Ovary (tissue), 10 donors: ENCODE measurements at places on chromosomes 7 and 10. TPM values are rescaled to one million over a fixed set of nuclear protein-coding genes. Genes with fewer than 3 reads are reported as not detected.
A peak's percentile ranks its signal among the peaks of the same experiment; 100 is the strongest.

GRCh38 chr10:116440330-116441030 is 12.8 kb downstream of the PNLIPRP3 start:
- no peak for DNase-seq

GRCh38 chr7:7176406-7177043 is 5.8 kb upstream of the C1GALT1 start:
- DNase-seq: no peak

DNA sequence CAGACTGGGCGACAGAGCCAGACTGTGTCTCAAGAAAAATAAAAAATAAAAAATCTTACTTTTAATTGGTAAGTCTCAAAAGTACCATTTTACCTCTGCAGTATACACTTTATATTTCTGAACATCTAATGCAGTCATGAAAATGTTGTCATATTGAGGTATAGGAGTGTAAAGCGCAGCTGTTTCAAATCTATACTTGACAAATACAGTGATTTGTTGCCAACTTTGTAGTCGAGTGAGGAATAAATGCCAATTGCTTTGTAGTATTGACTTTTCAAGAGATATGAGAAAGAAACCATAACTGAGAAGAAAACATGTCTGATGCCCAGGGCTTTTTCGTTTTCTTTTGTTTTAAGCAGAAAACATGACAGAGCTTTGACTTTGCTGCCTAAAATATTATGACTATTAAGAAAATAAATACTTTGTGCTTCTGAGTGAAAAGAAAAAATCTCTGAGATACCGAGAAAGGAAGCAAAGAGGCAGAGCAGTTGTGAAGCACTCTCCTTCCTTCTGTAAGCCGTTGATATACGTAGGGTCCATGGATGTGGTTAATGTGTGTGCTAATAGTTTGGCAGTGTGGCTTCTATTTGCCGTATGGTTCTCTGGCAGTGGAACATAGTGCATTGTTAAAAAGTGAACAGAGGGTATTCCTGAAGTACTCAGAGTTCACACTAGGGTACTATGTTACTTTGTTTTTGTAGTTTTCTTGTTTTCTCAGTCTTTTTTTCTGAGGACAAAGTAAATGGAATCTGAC is 38.2 kb downstream of the AVL9 start:
- DNase-seq: no peak

GRCh38 chr10:79412516-79412915 is 32.9 kb downstream of the ZCCHC24 start:
- peak; percentile 12 for DNase-seq

GRCh38 chr7:131653418-131654248 is 97.2 kb upstream of the PODXL start:
- DNase-seq: no peak

DNA sequence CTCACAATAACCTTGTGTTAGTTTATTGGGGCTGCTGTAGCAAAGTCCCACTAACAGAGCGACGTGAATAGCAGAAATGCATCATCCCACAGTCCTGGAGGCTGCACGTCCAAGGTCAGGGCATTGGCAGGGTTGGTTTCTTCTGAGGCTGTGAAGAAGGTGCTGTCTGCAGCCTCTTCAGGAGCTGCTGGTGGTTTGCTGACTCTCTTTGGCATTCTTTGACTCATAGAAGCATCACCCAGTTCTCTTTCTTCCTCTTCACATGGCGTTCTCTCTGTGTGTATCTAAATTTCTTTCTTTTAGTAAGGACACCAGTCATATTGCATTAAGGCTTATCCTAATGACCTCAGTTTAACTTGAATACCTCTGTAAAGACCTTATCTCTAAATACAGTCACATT is 428.4 kb upstream of the KLF6 start:
- no peak for DNase-seq

- no peak for DNase-seq
Observed at GRCh38 chr10:3249307-3249889, 76.8 kb upstream of the PITRM1 start.

- DNase-seq: no peak
Observed at GRCh38 chr10:62946278-62946677, 130.1 kb upstream of the EGR2 start.

- no peak for DNase-seq
Observed at GRCh38 chr10:34281661-34282582, 533.2 kb downstream of the PARD3 start.

DNA sequence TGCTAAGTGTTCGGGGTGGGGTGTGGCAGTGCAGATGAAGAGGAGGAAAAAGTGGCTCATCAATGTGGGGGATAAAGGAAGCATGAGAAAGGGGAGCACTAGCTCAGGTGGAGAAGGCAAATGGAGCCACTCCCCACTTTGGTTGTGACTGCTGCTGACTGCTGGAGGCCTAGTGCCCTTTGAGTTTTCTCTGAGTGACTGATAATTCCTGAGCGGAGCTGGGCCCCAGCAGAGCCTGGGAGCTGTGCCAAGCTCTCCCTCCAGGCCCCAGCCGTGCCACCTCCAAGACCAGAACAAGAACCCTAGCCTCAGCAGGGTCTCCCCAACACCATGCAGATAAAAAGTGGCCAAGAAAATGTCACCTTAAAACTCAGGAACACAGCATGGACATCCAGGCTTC is 9.7 kb upstream of the RASSF4 start:
- DNase-seq: peak; percentile 0

DNA sequence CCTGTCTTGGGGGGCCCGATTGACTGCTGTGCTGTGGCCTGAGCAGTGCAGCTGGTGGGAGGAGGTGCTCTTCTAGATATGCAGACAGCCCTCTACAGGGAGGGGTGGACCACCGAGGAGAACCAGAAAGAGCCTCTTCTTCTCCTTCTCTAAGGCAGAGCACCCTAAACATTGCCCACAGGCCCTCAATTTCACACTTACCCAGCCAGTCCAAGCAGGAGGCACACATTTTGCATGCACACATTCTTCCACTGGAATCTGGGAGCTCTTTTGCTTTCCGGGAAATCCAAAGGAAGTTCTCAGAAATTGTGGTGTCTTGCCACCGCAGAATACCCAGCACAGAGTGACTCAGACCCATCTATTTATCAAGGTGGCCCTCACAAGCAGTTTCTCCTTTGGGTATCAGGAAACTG is 45.8 kb downstream of the EEPD1 start:
- DNase-seq: no peak

- no peak for DNase-seq
Observed at GRCh38 chr10:60560451-60560850, 170.8 kb upstream of the ANK3 start.

DNA sequence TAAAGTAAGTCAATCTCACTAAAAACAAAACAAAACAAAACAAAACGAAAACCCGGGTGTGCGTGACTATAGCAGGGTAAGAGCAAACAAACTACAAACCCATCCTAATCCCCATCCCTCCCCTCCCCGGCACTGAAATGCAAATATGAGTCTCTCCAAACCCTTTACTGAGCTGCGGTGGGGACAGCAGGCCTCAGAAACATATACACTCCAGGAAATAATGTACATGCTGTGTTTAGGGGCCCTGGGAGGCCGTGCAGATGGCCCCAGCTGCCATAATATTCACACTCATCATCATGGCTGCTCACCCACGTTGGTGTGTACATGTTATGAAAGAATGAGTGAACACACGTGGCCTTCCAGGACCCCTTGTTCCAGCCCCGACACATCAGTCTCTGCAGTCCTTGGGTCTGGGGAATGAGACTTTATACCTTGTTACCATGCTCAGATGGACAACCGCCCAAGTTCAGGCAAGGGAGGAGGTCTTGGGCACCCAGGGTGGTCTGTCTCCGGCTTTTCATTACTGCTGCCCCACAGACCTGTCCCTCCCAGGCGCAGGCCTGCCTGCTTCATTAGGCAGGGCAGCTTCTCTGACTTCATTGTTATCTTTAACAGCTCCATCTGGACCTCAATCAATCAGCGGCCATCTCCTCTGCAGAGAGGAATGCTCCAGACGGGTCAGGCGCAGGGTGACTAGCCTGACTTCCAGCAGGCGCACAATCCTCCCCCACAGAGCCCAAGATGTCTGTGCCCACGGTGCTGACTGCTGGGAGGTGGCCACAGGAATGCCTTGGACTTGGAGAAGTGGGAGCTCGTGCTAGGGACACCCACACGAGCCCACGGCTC is 20.6 kb downstream of the HSPA12A start:
- DNase-seq: no peak

- DNase-seq: no peak
Observed at GRCh38 chr7:101536232-101536631, 92.9 kb downstream of the MYL10 start.

- peak; percentile 47 for DNase-seq
Observed at GRCh38 chr7:19713676-19714075, 4.8 kb upstream of the POLR1F start.

DNA sequence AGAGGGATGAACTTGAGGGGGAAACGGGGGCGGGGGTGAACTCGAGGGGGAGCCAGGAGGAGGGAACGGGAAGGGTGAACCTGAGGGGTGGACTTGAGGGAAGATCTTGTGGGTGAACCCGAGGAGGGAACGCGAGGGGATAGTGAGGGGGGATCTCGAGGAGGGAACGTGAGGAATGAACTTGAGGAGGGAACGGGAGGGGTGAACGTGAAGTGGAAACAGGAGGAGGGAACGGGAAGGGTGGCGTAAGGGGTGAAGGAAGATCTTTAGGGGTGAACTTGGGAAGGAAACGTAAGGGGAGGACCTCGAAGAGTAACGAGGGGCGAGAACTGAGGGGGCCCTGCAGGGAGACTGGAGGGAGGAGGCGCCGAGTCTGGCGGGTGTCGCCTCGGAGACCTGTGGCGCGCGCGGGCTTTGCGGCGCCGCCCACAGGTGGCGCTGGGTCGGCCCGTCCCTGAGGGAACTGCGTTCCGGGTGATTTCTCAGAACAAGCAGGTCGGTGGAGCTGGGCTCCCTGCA is 651 bp downstream of the MYO3A start:
- DNase-seq: no peak

GRCh38 chr7:144474800-144475615 is 71.5 kb upstream of the NOBOX start:
- no peak for DNase-seq

GRCh38 chr7:43825391-43825808 is 43.9 kb downstream of the MRPS24 start:
- no peak for DNase-seq

DNA sequence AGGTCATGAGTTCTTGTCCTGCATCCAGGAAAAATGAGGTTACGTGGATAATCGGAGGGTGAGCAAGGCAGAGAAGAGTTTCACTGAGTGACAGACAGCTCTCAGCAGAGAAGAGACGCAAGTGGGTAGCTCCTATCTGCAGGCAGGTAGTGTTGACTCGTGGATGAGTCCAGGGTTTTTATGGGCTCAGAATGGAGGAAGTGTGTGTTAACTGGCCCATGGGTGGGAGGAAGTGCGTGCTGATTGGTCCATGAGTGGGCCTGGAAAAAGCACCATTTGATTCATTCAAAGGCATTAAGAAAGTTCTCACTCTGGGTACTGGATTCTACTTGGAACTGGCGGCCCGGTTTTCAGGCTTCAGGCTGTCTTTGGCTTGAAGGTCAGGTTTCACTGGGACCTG is 4.8 kb upstream of the DMTF1 start:
- no peak for DNase-seq

DNA sequence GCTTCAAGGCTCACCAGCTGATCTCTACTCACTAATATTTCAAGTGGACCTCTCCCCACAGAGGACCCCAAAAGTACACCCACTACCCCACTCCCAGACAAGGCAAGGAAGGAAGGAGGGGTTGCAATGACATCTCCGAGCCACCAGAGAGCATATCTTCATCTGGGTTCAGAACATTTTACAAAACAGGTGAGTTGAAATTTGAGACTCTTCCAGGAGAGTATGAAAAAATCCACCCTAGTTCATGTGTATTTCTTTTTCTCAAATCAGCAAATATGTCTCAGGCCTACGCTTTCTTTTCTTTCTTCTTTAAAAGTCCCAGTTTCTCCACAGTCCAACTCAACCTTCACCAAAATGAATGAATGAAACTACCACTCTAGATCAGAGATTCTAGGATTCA is 61.9 kb downstream of the SGMS1 start:
- DNase-seq: no peak

GRCh38 chr7:114126095-114126494 is 207.3 kb upstream of the PPP1R3A start:
- DNase-seq: no peak

DNA sequence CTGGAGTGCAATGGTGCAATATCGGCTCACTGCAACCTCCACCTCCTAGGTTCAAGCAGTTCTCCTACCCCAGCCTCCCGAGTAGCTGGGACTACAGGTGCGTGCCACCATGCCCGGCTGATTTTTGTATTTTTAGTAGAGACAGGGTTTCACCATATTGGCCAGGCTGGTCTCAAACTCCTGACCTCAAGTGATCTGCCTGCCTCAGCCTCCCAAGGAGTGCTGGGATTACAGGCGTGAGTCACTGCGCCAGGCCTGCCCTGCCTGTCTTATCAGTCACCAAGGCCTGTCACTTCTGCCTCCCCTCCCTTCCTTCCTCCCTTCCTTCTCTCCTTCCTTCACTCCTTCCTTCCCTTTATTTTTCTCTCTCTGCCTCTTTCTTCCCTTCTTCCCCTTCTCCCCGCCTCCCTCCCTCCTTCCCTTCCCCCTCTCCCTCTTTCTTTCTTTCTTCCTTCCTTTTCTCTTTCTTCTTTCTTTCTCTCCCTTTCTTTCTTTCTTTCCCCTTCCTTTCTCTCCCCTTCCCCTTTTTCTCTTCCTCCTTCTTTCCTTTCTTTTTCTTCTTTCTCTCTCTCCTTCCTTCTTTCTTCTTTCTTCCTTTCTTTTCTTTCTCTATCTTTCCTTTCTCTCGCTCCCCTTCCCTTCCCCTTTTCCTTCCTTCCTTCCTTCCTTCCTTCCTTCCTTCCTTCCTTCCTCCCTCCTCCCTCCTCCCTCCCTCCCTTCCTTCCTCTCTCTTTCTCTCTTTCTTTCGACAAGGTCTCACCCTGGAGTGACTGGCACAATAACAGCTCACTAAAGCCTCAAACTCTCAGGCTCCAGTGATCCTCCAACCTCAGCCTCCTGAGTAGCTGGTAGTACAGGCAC is 3.1 kb upstream of the ST7 start:
- DNase-seq: no peak

Gene ABCB1
- total RNA-seq: 8.2 TPM

Gene ADAM22
- 3.4 TPM for total RNA-seq

Gene CPXM2
- total RNA-seq: 8.0 TPM

Gene GCK
- total RNA-seq: 2.9 TPM

Gene PDE1C
- total RNA-seq: 5.4 TPM

Gene CCDC3
- 53.7 TPM for total RNA-seq

Gene DYNC1I1
- total RNA-seq: 10.6 TPM

Gene CNNM1
- total RNA-seq: 2.4 TPM

Gene MACC1
- not detected for total RNA-seq

Gene CHN2
- 19.7 TPM for total RNA-seq

Gene TMEM176A
- 121 TPM for total RNA-seq

Gene STEAP1B
- total RNA-seq: 0.25 TPM

Gene ERVW-1
- total RNA-seq: not detected

Gene FUOM
- total RNA-seq: 10.4 TPM

Gene EBF3
- 0.78 TPM for total RNA-seq

Gene C10orf62
- not detected for total RNA-seq

Gene GIMAP6
- total RNA-seq: 11.4 TPM

Gene STAG3
- 0.92 TPM for total RNA-seq

Gene GTPBP4
- 34.8 TPM for total RNA-seq

Gene CALHM3
- not detected for total RNA-seq

Gene CALD1
- total RNA-seq: 499 TPM
